ENCODE measurements at places on chromosomes 4 and X. TPM values are rescaled to one million over a fixed set of nuclear protein-coding genes. Genes with fewer than 3 reads are reported as not detected.

DNA sequence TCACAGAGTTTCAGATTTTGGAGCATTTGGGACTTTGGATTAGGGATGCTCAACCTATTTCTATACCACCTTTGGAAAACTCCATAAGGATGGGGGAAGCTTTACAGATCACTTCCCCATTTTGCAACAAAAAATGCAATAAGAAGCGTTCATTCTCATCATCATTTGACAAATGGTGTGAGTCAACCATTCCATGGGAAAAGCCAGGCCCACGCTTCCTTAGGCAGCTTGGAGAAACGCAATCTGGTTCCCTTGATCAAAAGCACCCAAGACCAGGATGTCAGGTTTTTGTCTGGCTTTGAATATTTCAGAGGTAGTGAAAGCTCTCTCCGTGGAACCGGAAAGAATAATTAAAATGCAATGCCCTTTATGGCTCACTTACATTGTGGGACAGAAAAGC, 79.3 kb upstream of the C4orf50 start:
- no peak for DNase-seq
- peaks cover 25% of the 10 kb centered on the region for H3K27me3 ChIP-seq
- no peaks in the 10 kb centered on the region for H3K36me3 ChIP-seq
- H3K27ac ChIP-seq = no peak overlapping the region
- no peak overlapping the region for H3K4me3 ChIP-seq
- no peaks in the 10 kb centered on the region for H3K4me1 ChIP-seq

DNA sequence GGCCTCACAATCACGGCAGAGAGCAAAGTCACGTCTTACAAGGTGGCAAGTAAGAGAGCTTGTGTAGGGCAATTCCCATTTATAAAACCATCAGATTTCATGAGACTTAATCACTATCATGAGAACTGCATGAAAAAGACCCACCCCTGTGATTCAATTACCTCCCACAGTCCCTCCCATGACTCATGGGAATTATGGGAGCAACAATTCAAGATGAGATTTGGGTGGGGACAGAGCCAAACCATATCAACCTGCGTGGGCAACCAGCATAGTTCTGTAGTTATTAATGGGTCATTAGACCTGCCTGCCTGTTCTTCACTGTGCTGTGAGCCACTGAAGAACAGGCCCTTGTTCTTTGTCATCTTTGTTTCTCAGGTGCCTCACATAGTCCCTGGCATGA, 593.7 kb upstream of the BOD1L1 start:
- H3K4me1 ChIP-seq = peaks cover 35% of the 10 kb centered on the region
- no peak overlapping the region for H3K4me3 ChIP-seq
- DNase-seq = no peak
- no peaks in the 10 kb centered on the region for H3K36me3 ChIP-seq
- no peak overlapping the region for H3K27ac ChIP-seq
- no peaks in the 10 kb centered on the region for H3K27me3 ChIP-seq

- DNase-seq = no peak
- no peaks in the 10 kb centered on the region for H3K36me3 ChIP-seq
- no peaks in the 10 kb centered on the region for H3K27me3 ChIP-seq
These were observed 3.4 kb downstream of the PF4V1 start for GRCh38 chr4:73856518-73856917.

DNA sequence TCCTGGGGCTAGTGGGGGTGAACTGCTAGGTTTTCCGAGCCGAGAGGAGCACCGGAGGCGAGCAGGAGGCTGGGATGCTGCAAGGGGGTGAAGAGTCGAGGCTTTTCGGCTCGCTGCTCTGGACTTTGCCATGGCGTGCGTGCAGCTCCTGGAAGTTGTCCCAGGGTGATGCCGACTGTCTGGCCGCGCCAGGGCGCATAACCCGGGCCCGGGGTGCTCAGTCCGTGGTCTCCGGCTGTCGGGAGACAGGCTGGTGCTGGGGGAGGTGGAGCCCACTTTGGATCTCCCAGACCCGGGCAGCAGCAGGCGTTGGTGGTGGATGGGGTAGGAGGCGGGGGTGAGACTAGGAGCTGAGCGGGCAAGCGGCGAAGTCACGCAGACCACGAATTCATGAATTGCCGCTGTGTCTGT, 793 bp downstream of the GRIA3 start:
- no peaks in the 10 kb centered on the region for H3K36me3 ChIP-seq
- H3K27me3 ChIP-seq = peaks cover 51% of the 10 kb centered on the region
- no peak overlapping the region for H3K4me3 ChIP-seq
- DNase-seq = no peak

DNA sequence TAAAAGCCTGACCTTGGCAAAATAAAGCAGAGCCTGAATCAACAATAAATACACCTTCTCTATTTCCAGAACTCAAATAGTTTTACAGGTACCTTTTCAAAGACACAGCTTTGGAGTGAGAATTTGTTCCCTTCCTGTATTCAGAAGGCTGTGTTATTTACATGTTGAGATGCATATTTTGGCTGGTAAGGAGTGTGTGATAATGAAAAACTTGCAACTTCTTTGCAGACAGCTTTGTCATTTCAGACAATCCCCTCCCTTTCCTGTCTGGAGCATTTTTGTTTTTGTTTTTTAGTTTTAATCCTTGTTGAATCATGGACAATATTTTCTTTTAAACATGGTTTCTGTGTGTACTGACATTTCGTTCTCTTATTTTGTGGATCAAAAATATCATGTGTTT, 493.8 kb downstream of the FAT4 start:
- H3K27ac ChIP-seq = no peak overlapping the region
- H3K27me3 ChIP-seq = no peaks in the 10 kb centered on the region
- H3K36me3 ChIP-seq = no peaks in the 10 kb centered on the region
- DNase-seq = no peak
- no peak overlapping the region for H3K4me3 ChIP-seq

DNA sequence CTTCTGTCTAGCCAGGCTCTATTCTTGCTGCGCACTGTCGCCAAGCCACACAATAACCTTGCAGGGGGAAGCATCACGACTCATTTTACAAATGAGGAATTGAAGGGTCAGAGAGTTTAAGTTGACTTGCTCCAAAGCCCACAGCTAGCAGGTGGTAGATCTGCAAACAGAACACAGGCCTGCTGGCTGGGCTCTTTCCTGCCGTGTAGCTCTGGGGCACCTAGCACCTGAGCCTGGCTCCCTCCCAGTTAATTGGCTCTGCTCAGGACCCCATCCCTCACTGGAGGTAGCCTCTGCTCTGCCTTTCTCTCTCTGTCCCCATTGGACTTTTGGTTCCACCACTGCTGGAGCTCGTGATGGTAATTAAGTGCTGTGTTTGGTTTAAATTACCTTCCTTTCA, 98.5 kb downstream of the NSUN7 start:
- H3K4me1 ChIP-seq = peaks cover 2% of the 10 kb centered on the region
- no peak overlapping the region for H3K27ac ChIP-seq
- no peak for DNase-seq
- no peak overlapping the region for H3K4me3 ChIP-seq
- H3K36me3 ChIP-seq = no peaks in the 10 kb centered on the region
- H3K27me3 ChIP-seq = no peaks in the 10 kb centered on the region

DNA sequence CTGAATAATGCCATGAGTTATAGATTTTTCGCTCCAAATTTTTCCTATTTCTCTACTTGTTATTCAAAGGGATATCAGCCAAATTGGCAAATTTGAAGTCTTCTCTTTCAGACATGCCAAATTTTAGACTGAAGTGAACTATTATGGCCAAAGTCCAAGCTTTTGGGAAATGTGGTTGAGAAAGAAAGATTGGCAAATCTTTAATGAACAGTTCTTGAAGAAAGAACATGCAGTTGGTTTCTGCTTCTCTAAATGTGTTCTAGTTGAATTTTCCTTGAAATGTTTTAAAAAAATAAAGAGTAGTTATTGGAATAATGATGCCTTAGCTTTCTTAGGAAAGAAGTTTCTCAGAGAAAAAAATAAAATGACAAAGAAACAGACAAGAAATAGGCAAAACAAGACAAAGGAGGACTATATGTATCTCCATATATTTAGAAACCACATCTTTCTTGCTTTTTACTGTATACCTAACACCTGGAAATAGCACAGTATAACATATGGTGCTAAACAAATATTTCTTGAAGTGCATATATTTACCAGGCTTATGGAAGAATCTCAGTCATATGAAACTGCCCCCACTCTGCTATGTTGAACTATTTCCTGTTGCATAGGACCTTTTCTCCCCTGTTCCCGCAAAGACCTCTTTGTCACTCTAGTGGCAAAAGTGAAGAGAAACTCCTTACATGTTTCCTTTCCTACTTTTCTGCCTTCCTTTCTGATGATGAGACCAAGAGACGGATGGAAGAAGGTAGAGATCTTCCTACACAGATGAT, 250.0 kb downstream of the ARHGAP24 start:
- no peaks in the 10 kb centered on the region for H3K27me3 ChIP-seq
- H3K4me3 ChIP-seq = no peak overlapping the region
- no peak for DNase-seq
- no peak overlapping the region for H3K27ac ChIP-seq

- H3K27ac ChIP-seq = no peak overlapping the region
- no peaks in the 10 kb centered on the region for H3K27me3 ChIP-seq
- no peak for DNase-seq
These were observed 20.1 kb upstream of the CXCR3 start for GRCh38 chrX:71638409-71638808.

GRCh38 chr4:3878678-3879077, 112.5 kb downstream of the ADRA2C start:
- peaks cover 82% of the 10 kb centered on the region for H3K27me3 ChIP-seq
- H3K36me3 ChIP-seq = no peaks in the 10 kb centered on the region
- no peak for DNase-seq
- H3K4me1 ChIP-seq = no peaks in the 10 kb centered on the region
- no peak overlapping the region for H3K27ac ChIP-seq

DNA sequence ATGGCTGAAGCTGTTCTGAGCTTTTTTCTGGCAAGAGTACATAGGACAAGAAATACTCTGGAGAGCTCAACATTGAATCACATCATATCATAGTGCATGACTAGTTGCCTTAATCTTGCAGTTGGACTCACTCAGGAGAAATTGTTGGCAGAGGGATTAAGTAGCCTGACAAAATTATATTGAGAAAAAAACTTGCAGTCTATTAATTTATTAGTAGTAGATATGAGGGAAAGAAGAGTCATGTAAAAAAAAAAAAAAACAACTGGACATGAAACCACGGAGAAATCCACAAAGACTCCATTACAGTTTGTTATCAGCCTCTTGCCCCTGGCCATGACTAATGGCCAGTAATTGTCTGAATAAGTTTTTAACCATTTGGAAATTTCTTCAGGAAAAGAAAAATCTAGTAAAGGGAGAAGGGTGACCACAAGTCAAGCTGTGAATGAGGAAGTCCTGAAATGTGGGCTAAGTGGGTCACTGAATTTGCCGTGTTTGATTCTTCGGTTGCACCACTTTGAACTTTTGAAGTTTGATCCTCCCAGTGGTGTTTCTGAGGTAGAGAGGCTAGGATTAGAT, 45.6 kb downstream of the FHL1 start:
- no peaks in the 10 kb centered on the region for H3K36me3 ChIP-seq
- DNase-seq = no peak
- H3K27ac ChIP-seq = no peak overlapping the region
- peaks cover 14% of the 10 kb centered on the region for H3K4me1 ChIP-seq
- H3K4me3 ChIP-seq = no peak overlapping the region
- no peaks in the 10 kb centered on the region for H3K27me3 ChIP-seq

GRCh38 chr4:151569650-151570049, 160.7 kb downstream of the FHIP1A start:
- no peaks in the 10 kb centered on the region for H3K36me3 ChIP-seq
- H3K4me1 ChIP-seq = peaks cover 7% of the 10 kb centered on the region

DNA sequence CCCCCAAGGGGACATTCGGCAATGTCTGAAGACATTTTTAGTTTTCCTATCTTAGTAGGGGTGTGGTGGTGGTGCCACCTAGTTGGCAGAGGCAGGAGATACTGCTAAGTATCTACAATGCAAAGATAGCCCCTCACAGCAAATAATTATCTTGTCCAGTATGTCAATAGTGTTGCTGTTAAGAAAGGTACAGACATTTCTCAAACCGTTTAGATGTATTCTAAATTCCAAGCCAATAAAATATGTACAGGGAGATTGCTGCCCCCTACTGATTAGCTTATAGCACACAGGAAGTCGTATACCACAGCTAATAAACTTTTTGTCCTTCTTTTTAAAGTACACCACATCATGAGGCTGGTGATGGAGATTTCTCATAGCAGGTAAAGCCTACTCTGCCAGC, 260.5 kb downstream of the TMA16 start:
- H3K36me3 ChIP-seq = no peaks in the 10 kb centered on the region
- no peak overlapping the region for H3K4me3 ChIP-seq
- no peak for DNase-seq
- no peaks in the 10 kb centered on the region for H3K4me1 ChIP-seq
- no peak overlapping the region for H3K27ac ChIP-seq
- no peaks in the 10 kb centered on the region for H3K27me3 ChIP-seq

DNA sequence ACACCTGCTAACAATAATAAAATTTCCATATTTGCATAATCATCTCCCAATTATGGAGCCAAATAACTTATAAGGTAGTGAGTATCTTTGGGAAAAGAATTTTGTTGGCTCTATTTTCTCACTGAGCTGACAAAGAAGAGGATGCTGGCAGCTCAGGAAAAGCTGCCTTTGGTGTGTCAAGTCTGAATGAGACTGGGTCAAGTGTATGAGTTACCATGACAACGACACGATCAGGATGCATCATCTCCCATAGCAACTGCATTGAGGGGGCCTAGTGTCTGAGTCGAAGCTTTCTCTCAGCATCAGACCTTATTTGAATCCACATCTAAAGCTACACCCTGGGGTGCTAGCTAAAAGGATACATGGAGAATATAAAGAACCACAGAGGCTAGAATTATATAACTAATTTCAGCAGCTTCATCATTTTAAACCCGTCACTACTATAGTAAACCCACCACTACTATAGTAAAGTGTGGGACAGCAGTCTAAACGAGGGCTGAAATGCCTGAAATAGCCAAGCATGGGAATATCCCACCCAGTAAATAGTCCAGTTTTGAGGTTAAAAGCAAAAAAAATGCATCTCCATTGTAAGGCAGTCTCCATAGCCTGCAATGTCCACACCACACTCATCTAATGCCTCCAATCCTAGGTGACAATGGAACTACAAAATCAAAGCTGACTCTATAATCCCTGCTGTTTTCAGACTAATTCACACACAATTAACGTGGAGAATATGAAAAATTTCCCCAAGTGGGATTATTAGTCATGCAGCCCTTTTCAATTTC, 16.0 kb downstream of the GSPT2 start:
- no peaks in the 10 kb centered on the region for H3K4me1 ChIP-seq
- no peak overlapping the region for H3K4me3 ChIP-seq
- H3K27me3 ChIP-seq = no peaks in the 10 kb centered on the region
- DNase-seq = no peak
- H3K36me3 ChIP-seq = no peaks in the 10 kb centered on the region

AREG gene
- 230 TPM for total RNA-seq

MAGEA1 gene
- not detected for total RNA-seq

SYP gene
- 2.7 TPM for total RNA-seq

NHS gene
- 19.5 TPM for total RNA-seq

RAB41 gene
- total RNA-seq = not detected

SPANXB1 gene
- not detected for total RNA-seq

ADH7 gene
- not detected for total RNA-seq

XAGE2 gene
- total RNA-seq = not detected

NUDT10 gene
- not detected for total RNA-seq

SLC6A8 gene
- 27.4 TPM for total RNA-seq

Measured in Calu3 (cell line).